T47D (cell line): ENCODE measurements at places on chromosomes 7 and 10.

DNA sequence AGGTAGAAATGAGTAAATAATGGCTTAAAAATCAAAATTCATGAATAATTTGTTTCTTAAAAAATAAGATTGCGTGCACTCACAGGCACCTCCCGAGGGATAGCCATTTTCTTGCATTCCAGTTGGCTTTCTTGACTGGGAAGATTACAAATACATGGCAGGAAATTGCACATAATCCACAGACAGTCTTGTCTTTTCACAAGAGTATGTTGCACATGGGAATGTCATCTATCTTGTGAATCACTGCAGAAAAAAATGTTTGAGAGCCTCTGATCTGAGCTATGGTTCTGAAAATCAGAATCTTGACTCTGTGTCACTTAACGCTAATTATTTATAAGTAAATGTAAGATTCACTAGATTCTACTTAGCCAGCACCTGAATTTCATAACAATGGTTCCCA lies 74.1 kb upstream of the PRKG1 start:
- no peak for DNase-seq

DNA sequence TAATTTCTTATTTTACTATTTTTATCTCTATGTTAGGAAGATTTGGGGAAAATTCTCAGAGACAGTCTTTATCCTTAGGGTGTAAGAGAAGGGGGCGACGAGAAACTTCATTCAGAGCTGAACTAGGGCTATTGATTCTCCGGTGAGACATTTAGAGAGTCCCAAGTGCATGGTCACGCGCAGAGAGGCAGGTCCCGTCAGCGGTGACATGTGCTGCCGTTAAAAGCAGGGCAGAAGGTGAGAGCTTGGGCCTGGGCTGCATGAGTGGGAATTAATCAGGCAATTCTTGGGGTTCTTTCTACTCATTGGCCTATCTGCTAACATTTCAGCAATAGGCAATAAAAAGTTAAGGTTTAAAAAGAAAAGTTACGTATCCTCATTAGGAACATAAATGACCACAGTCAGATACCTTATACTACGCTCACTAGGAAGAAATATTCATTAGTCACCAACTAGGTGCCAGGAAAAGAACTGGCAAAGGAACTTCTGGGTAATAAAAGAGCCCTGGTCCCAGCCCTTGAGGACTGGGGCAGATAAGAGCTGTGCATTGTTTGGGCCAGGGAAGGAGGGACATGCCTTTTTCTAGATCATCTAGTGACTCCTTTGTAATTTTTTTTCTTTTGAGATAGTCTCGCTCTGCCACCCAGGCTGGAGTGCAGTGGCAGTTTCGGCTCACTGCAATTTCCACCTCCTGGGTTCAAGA lies 21.2 kb downstream of the PRKCQ start:
- DNase-seq: no peak

- no peak for DNase-seq
Measured at GRCh38 chr7:141706239-141707064, 1.7 kb upstream of the WEE2 start.

- DNase-seq: no peak
Measured at GRCh38 chr10:122532601-122533296, 27.8 kb upstream of the DMBT1 start.

- DNase-seq: peak; percentile 33
Measured at GRCh38 chr10:113491967-113492565, 60.8 kb upstream of the HABP2 start.

- no peak for DNase-seq
Measured at GRCh38 chr7:1669064-1669951, 769 bp upstream of the ELFN1 start.

DNA sequence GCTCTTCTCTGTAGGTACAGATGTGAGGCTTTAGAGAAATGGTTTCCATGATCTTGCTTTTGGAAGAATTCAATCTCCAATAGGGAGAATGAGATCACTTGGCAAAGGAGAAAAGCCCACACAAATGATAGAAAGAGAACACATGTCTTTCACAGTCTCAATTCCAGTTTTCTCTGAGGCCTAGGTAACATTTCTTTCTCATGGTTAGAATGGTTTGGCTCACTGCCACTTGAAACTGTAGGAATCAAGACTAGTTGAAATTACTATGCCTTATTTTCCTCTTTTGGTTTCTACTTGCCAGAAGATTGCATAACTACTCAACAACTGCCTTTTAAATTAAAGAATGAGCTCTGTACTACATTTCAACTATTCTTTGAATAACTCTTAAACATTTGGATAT lies 276.5 kb upstream of the TEX47 start:
- no peak for DNase-seq
